ENCODE measurements at places on chromosomes 7 and 10.

DNA sequence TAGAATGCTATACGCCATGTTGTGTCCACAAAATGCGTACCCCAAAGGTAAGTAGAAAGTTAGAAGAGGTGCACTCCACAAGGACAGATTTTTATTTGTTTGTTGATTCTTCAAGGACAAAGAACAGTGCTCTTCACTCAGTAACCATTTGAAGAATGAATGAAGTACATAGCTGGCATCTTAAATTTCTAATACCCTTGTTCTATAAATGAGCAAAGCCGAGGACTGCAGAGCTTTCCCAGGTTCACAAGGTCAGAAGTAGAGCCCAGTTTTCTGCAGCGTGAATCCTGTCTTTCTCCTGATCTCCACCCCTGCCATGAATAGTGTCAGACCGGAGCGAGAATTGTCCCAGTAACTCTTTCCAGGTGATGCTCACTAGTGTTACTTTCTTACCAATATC, 9.5 kb downstream of the HECW1 start:
- no peak for DNase-seq

DNA sequence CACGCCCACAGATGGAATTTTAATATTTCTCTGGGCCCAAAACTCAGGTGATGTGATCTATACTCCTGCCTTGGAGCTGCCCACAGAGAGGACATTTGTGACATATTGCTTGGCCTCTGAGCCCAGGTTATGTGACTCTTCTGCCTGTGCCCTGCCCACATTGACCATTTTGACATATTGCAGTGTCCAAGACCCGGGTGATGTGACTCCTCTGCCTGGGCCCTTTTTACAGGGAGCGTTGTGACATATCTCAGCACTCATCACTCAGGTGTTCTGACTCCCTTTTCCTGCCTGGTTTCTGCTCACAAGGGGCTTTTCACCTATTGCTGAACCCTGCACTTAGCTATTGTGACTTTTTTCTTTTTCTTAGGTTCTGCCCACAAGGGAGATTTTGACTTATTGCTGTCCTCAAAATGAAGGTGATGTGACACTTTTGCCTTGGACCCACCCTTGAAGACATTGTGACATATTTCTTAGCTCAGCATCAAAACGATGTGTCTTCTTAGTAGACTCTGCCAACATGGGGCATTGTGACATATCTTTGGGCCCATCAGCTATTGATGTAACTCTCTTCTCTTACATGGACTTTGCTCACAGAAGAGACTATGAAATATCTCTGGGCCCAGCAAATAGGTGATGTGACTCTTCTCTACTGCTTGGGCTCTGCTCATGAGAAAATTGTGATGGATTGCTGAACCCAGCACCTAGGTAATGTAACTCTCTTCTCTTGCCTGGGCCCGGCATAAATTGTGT, 11.0 kb upstream of the ZNF107 start:
- no peak for DNase-seq

- DNase-seq, result no peak
Observed at GRCh38 chr7:155980841-155981240, 168.6 kb upstream of the SHH start.

GRCh38 chr7:101173752-101174244, 6.3 kb downstream of the NAT16 start:
- no peak for DNase-seq

DNA sequence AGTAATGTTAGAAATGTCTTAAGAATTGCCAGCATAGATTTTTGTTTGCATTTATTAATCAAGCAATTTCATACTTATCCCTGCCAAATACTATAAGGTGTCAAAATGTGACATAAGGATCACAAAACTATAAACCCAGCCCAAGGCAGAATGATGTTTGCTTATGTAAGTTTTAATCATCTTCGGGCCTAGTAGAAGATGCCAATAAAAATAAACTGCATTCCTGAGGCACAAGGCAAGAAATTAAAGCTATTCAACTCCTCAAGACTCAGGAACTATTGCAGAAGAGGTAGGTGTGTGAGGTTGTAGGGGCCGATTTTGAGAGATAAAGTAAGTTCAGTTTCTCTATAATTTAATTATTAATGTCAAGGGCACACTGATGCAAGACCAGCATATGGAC, 189.4 kb upstream of the AHR start:
- DNase-seq, result no peak

DNA sequence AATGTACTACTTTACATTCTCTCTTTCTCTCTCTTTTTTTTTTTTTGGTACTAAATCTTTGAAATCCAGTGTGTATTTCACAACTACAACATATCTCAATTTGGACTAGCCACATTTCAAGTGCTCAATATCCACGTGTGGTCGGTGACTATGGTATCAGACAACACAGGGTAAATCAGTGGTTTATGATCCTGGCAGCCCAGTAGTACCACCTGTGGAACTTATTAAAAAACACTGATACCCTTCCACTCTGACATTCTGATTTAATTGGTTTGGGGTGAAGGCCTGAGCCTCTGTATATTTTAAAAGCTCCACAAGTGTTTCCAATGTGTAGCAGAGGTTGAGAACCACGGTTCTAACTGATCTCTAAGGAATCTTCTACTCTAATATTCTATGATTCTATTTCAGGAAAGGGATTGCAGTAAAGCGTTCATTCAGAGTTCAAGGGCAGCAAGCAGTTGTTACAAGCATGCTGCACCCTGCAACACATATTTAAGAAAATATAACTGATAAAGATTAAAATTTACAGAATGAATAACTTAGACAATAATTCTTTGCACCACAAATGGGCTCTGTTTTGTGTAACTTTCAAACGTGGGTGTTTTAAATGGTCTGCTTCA, 5.1 kb downstream of the CREB5 start:
- DNase-seq, result no peak

GRCh38 chr7:46568420-46569132, 647.5 kb upstream of the IGFBP3 start:
- no peak for DNase-seq

- DNase-seq, result no peak
Observed at GRCh38 chr10:80598084-80598798, 60.5 kb downstream of the SH2D4B start.

GRCh38 chr7:24075426-24075810, 208.6 kb upstream of the NPY start:
- no peak for DNase-seq

DNA sequence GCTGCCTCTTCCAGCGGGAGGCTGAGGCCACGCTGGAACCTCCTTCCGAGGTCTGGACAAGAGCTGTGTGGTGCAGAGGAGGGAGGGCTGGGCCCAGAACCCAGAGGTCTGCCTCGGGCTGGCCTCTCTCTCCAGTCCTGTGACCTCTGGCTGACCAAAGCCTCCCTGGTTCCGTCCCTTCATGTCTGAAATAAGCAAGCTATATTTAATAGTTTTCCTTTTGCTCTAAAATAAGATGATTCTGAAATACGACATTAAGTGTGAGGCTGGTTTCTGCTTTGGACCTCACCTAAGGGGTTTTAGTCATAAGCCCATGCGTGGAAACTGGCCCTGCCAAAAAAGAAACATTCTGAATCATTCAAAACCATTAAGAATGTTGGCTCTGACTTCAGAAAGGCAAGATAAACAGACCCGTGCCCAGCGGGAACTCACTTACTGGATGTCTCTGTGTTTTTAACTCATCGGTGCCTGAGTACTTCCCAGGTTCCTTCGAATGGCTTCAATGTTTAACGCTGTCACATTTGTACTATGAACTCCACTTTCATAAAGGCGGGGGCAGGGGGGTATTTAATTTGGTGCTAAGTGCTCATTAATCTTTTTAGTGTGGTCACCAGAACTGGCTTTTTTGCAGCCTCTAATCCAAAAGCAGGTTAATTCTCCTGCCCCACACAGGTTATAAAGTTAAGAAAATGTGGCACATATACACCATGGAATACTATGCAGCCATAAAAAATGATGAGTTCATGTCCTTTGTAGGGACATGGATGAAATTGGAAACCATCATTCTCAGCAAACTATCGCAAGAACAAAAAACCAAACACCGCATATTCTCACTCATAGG, 157.5 kb upstream of the KLF14 start:
- no peak for DNase-seq

GRCh38 chr7:70189776-70190175, 591.5 kb downstream of the AUTS2 start:
- DNase-seq, result no peak

DNA sequence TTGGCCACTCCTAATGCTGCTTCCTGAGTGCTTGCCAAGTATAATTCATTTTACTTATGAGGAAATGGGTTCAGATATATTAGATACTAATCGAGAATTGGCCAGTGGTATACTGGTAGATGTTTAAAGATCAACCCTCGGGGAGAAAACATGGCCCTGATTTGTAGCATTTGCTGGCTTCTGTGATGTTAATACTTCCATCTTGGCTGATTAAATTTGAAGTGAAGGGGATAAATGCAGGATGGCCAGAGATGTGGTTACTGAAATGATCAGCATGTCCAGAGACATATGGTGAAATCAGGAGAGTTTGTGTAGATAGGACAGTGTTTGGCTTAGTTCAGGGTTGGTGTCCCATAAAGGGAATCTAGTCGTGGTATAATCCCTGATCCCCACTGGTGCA, 11.2 kb downstream of the UBE2D4 start:
- DNase-seq, result peak; percentile 36

DNA sequence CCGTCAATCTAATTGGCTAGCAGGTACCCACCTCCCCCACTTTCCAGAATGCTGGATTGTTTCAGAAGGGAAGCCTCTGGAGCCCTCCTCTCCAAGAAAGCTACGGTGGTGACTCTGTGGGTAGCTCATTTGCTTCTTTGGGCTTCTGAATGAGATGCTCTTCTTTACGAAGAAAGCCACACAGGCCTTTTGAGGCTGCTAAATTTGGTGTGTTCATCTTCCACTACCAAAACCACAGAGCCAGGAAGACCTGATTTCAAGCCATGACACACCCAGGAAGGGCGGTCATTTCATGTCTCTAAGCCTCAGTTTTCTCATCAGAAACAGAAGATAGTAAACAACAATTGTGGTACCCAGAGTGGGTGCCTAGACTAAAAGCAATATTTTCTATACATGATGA, 901.2 kb downstream of the KCNMA1 start:
- DNase-seq, result no peak

DNA sequence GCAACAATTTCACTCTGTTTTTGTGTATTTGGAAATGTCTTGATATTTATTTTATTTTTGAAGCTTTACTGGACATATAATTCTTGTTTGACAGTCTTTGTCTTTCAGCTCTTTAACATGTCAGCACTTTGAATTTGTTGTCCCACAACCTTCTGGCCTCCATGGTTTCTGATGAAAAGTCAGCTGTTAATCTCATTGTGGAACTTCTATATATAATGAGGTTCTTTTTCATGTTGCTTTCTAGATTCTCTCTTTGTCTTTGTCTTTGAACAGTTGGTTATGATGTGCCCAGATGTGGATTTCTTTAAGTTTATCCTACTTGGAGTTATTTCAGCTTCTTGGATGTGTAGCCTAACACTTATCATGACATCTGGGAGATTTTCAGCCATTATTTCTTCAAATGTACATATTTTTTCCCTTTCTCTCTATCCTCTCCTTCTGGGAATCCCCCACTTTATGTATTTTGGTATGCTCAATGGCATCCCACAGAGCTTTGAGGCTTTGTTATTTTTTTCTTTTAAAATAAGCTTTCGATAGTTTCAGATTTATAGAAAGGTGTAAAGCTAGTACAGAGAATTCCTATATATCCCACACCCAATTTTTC, 9.5 kb upstream of the LMTK2 start:
- DNase-seq, result no peak

DNA sequence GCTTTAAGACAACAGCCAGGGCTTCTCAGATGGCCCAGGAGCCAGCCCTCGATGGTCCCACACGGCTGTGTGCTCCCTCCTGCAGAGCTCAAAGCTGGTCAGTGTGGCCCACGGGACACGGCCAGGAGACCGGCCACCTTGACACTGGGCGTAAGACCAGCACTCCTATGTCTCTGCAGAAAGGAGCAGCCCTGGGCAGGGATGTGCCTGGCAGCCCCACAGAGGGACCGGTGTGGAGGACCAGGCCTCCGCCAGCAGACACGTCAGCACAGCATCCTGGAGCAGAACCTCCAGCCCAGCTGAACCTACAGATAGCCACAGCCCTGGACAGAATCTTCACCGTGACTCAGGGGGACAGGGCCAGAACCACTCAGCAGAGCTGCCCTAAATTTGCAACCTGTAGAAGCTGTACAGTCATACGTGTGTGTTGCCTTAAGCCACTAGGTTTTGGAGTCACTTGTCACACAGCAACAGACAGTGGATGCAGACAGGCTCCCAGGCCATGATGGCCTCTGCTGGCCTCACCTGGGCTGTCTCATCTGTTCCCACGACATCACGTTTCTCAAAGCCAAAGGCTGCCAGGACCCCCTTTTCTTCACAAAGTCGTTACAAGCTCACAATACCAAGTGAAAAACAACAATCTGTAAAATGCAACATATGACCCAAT, 132.4 kb downstream of the DIP2C start:
- DNase-seq, result no peak

GRCh38 chr10:70578371-70578947, 24.1 kb downstream of the PRF1 start:
- no peak for DNase-seq

- DNase-seq, result no peak
Observed at GRCh38 chr7:45278763-45279398, 121.3 kb downstream of the RAMP3 start.

DNA sequence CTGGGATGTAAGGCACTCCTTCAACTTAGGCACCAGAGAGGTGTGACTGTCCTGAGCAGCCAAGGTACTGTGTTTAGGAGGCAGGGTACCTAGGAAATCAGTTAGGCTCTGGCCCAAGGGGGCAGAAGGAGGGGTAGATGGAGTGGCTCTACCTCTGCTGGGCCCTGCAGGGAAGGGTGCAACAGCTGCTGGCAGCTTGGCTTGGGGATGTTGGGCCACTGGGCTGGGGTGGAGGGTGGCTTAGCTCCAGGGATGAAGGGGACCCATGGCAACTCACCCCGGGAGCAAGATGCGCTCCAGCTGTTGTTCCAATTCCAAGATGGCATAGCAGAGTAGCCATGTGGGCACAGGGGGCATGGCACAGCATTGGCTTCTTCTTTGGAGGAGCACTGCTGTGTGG, 42.1 kb downstream of the NEURL1 start:
- DNase-seq, result no peak

- DNase-seq, result no peak
Observed at GRCh38 chr10:69492746-69493462, 41.6 kb downstream of the TSPAN15 start.
